ENCODE measurements at places on chromosomes 12 and 14.

DNA sequence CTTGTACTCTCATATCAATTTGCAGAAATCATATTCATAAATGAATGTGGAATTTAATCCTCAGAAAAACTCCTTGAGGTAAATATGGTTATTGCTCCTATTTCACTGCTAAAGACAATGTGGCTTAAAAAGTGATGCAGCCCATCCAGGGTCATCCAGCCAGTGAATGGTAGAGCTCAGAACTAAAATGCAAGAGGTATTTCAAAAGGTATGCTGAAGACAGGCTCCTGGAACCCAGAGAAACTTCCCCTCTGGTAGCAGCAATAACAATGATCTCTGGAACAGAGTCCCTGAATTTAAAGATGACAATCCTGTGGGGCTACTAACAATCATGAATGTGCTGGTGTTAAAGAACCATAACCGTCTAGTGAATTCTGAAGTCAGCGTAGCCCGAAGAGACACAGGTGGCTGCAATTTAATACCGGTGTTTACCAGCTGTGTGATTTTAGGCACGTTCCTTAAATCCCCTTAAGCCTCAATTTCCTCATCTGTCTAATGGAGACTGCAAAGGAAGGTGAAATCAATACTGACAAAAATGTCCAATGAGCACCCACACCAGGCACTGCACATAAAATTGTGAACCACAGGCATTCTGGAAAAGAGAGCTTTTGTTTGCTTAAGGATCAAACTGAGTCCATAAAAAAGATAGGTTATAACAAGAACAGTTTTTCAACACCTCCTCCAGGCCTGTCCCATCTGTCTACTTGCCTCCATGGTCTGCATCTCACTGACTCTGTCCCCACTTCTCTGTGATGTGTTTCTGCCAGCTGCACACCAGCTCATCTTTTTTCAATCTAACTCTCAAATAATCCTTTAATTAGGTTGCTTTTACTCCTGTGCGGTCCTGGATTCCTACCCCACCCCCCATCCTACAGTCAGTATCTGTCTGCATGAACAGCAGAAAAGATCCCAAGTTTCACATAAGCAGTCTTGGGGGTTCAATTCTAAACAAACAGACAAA lies 10.5 kb downstream of the TM7SF3 start:
- DNase-seq = no peak

- no peak for DNase-seq
Measured at GRCh38 chr12:14771651-14772137, 31.6 kb downstream of the WBP11 start.

GRCh38 chr12:43151441-43151981 lies 400.5 kb downstream of the ADAMTS20 start:
- DNase-seq = no peak

DNA sequence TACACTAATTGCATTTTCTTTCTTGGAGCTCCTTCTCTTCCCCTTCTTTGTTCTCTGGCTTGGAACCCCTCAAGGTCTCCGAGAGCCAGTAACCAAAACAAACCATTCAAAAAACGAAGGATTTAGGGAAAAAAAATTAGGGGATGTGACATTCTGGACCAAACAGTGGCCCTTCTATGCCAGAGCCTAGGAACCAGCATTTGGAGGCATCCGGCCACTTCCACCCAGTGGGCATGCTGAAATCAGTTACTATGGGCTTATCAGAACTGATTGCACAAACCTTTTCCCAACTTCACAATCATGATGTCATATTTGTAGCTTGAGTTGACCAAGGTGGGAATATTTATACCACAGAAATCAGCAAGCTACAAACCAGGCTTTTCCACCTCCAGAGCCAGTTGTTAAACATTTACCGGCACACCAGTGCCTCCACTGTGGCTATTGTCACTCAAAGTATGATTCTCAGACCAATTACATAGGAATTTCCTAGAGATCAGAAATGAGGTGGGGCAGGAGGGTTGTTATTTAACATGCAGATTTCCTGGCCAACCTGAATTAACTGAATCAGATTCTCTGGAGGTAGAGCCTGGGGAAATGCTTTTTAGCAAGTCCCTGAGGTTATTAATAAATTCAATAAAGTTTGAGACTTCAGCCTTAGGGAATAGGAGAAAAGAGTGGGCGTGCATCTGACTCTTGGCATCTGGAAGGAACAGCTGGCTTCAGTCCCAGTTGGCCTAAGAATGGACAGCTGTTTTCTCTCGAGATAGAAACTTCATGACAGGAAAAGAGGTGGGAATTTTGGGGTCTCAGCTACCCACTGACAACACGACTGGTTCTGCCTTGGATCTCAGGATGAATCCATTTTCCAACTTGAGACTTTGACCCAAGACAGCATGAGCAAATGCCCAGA lies 273.9 kb downstream of the ZFP36L1 start:
- DNase-seq = no peak

GRCh38 chr12:114750917-114751316 lies 66.9 kb upstream of the TBX3 start:
- no peak for DNase-seq

DNA sequence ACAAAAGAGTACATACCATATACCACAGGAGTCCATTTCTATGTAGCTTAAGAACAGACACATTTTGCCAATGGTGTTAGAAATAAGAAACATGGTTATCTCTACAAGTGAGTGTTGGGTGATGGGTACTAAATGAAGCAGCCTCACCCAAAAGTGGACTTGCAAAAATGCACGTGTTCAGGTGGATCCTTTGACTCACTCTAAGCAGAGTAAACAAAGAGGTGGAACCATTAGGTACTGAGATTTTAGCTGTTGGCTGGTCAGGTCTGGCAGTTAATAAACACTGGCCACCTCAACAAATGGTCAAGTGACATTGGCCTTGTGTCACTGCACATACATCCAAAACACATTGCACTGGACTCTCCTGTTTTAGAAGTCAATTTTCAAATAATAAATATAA lies 27.6 kb downstream of the EVL start:
- DNase-seq = no peak

- DNase-seq = no peak
Measured at GRCh38 chr12:71749666-71750065, 5.0 kb upstream of the RAB21 start.

GRCh38 chr12:13342971-13343370 lies 146.4 kb downstream of the EMP1 start:
- DNase-seq = no peak

DNA sequence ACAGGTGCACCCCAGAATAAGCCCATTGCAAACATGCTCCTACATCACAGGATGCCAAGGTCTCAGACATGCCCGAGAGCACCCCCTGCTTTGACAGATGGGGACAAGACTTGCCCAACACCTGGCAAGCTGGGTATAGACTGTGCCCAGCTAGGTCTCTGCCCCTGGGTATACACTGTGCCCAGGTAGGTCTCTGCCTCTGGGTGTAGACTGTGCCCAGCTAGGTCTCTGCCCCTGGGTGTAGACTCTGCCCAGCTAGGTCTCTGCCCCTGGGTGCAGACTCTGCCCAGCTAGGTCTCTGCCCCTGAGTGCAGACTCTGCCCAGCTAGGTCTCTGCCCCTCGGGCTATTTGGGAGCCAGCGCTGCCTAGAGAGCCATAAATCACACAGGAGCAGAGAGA lies 85.9 kb downstream of the CCDC88C start:
- peak; percentile 41 for DNase-seq

DNA sequence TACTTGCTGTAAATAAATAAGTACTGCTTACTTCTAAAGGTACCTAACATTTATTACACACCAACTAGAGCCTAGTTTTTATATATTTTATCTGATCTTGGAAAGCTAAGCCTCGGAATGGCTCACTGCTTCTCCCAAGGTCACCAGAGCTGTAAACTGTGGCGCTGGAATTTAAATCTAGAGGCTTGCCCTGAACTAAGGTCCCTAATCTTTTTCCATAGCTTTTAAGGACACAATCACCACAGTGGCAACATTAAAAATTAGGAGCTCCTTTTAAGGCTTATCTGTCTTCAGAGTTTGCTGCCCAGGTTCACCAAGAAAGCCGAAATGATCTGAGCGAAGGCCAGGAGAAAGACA lies 670 bp downstream of the CCNB1IP1 start:
- no peak for DNase-seq

DNA sequence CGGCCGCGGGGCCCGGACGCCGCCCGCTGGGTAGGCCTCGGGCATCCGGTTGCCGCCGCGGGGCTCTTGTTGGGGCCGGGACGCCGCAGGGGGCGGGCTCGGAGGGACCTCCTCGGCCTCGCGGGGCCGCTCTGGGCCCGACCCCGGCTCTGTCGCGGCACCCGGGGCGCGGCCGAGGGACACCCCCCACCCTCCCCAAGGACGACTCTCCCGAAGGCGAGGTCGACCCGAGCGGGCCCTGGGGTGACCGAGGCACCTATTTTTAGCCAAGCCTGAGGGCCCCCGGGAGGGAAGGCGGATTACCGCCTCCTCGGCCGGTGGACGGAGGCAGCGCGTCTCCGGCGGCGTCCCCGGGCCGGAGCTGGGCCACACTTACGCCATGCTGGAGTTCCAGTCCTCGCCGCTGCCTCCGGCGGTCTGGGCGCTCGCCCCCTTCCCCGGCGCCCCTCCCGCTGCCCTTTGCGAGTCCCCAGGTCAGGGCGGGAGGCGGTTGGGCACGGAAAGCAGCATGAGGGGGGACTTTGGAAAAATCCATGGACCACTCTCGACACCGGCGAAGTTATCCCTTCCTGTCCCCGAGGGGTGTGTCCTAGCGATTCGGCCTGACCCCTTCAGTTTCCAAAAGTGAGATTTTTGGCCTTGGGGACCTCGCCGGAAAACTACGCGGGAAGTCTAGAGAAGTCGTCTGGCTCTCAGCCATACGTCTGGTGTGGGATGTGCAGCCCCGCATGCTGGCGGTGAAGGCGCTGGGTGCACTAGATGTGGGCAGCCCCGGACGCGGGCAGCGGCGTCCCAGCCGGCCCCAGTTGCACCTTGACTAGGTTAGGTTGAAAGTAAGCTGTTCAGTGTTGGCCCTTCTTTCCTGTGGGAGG lies 699 bp downstream of the KTN1 start:
- no peak for DNase-seq

GRCh38 chr12:72369423-72369959 lies 97.3 kb downstream of the TRHDE start:
- no peak for DNase-seq

DNA sequence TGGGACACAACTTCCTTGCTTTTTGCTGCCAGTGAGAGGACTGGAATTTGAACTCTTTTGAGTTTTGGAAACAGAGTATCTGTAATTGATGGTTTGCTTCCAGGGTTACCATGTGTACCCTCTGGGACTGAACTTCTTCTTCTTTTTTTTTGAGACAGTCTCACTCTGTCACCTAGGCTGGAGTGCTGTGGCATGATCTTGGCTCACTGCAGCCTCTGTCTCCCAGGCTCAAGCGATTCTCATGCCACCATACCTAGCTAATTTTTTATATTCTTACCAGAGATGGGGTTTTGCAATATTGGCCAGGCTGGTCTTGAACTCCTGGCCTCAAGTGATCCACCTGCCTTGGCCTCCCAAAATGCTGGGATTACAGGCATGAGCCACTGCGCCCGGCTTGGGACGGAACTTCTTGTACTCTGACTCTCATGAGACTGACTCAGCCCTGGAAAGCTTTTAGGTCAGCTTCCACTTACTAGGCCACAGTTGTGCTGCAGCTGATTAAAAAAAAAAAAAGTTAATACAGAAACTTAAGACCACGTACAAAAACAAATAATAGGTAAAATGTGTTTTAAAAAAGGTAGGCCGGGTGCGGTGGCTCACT lies 15.8 kb downstream of the SEL1L start:
- no peak for DNase-seq

GRCh38 chr14:31070431-31070830 lies 44.3 kb upstream of the STRN3 start:
- DNase-seq = no peak

GRCh38 chr14:20560961-20561360 lies at the start of gene RNASE9:
Gene RNASE9, minus strand, starts transcription at chr14:20561047.
- no peak for DNase-seq

GRCh38 chr12:24232531-24232930 lies 283.1 kb upstream of the SOX5 start:
- no peak for DNase-seq

GRCh38 chr12:52010152-52010622 lies 3.4 kb downstream of the TAMALIN start:
- no peak for DNase-seq

DNA sequence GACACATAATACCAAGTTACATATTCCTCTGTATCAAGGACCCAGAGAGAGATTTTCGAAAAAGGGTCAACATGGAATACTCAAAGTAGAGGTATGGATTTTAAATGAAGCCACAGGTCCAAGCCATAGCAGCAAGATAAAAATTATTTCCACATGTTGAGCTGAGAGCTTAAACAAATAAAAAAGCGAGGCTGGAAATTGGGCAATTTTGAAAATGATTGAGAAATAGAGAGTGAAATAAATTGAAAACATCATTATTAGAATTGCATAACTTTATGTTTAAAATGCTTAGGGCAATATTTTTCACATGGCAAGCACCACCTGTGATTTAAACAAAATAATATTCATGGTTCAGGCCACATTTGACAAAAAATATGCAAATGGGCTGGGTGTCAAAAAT lies 1251.0 kb upstream of the USP15 start:
- no peak for DNase-seq

GRCh38 chr14:47262801-47263200 lies 412.6 kb downstream of the MDGA2 start:
- peak; percentile 71 for DNase-seq

GRCh38 chr12:113208041-113208934 lies 13.0 kb upstream of the TPCN1 start:
- DNase-seq = no peak

DNA sequence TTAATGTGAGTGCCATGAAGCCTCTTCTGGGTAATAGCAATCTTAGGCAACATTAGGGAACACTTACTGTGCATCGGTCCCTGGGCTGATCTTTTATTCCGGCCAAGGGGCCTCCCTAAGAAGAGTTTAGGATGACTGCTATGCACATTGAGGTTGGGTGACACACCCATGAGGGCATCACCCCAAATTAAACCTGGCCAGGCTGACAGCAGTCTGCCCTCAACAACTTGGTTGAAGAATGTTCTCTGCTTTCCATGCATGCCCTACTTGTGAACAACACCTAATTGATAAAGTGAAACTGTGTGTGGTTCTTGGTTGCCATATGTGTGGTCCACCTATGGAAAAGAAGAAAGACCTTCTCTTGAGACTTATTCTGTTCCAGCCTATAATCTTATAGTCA lies 1098.0 kb downstream of the BCL11B start:
- no peak for DNase-seq

- no peak for DNase-seq
Measured at GRCh38 chr12:91171476-91171875, 11.1 kb downstream of the DCN start.

DNA sequence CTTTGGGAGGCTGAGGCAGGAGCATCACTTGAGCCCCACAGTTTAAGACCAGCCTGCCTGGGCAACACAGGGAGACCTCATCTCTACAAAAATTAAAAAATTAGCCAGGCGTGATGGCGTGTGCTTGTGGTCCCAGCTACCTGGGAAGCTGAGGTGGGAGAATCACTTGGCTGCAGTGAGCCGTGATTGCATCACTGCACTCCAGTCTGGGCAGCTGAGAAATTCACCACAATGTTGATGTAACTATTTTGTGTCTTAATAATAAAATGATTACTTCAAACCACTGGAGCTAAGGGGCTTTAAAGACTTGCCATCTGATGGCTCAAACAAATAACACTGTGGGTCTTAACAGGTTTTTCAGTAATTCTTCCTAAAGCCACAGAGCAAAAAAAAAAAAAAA lies 10.8 kb downstream of the ERH start:
- no peak for DNase-seq

GRCh38 chr12:62319058-62319457 lies 58.9 kb downstream of the USP15 start:
- no peak for DNase-seq

Measured in RWPE2 (cell line).